ENCODE measurements at places on chromosomes 7 and 10.

DNA sequence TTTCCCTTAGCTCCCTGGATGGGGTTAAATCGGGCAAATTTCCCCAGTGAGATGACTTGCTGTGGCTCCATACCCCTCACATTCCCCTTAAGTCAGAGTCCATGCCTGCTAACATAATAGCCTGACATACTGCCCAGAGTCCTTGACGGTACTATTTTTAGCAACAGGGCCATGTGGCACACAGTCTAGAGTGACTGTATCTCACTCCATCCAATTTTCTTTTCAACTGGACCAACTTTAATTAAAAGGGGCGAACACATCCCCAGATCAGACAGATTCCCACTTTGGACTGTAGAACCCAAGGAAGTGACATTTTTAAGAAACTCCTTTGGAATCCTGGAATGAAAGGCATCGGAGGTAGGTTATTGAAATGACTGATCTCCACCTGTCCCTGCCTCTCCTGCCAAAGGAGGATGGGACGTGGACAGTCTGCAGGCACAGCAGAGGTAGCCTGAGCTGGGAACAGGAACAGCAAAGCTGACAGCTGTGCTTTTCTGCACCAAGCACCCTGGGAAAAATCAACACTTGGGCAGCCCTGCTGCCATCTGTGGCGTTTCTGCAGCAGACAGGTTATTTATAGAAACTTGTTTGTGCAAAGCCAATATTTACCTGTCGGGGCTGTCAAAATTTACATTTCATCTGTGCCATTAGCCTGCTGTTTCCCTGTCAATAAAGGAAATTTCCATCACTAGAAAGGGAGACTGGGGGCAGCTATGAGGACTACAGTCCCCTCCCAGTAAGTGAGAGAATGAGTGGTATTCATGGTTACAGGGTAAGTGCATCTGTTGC lies 221.5 kb upstream of the AOAH start:
- DNase-seq = no peak

DNA sequence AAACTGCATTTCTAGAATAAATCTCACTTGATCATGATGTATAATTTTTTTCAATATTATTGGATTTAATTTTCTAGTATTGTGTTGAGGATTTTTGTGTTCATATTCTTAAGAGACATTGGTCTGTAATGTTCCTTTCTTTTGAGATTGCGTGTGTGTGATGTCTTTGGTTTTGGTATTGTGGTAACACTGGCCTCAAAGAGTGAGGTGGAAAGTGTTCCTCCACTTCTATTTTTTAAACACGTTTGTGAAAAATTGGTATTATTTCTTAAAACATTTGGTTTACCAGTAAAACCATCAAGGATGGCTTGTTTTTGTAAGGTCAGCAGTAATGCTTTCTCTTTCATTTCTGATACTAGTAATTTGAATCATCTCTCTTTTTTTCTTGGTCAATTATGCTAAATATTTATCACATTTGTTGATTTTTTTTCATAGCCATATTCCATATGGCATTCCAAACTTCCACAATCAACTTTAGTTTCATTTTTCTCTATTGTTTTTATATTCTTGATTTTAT lies 290.2 kb upstream of the CDC14C start:
- DNase-seq = no peak

GRCh38 chr7:85061456-85061855 lies 125.4 kb downstream of the SEMA3D start:
- DNase-seq = no peak

- no peak for DNase-seq
Observed at GRCh38 chr7:133940368-133940767, 186.8 kb upstream of the LRGUK start.

DNA sequence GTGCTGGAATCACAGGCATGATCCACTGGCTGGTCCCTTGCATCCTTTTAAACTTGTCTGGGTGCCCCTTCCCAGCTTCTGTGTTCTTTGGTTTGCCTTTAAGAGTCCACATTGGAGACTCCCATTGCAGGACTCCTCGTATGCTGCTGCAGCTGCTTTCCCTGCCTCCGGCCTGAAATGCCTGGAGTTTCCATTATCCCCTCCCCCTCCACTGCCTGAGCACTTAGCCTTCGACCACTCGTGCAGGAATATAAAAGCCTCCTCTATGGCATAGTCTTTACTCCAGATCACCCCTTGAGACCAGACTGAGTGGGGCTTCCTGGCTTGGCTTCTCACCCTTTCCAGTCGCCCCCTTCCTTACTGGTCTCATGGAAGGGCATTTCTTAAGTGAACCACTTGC lies 80.2 kb downstream of the RHOBTB1 start:
- DNase-seq = no peak

GRCh38 chr7:109898-110556 lies 82.3 kb upstream of the FAM20C start:
- no peak for DNase-seq

GRCh38 chr7:94700926-94701554 lies 45.1 kb upstream of the SGCE start:
- DNase-seq = peak; percentile 65

- peak; percentile 50 for DNase-seq
Observed at GRCh38 chr7:116984917-116985316, 31.6 kb downstream of the ST7 start.

GRCh38 chr7:122092964-122093797 lies 50.9 kb downstream of the AASS start:
- peak; percentile 95 for DNase-seq

GRCh38 chr10:71520042-71520441 lies 123.3 kb downstream of the CDH23 start:
- DNase-seq = peak; percentile 49

All from choroid plexus epithelial cell (primary cell).